ENCODE measurements at places on chromosomes 4 and X.

DNA sequence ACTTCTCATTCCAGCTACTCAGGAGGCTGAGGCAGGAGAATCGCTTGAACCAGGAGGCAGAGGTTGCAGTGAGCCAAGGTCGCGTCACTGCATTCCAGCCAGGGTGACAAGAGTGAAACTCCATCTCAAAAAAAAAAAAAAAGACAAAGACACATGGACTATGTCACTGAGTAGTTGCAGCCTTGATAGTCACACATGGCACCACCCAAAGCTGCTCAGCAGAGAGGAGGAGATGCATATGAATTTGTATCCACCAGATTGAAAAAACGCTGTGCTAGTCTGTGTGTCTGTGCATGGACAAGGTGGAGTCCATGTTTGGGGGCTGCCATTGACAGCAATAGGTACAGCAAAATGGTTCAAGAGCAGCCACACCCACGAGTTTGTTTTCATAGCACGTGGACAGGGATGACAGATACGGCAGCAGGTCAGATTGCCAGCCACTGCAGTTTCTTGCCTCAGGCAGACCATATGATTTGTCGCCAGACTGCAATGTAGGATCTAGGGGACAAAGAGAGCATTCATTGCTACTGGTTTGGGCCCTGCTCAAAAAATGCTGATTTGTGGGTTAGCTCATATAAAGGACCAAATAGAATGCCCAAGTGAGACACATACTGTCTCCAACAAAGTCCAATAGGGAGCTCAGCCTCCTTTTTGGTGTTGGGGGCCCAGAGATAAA is 89.9 kb downstream of the CEP135 start:
- no peak for DNase-seq

GRCh38 chr4:104811727-104812126 is 317.0 kb upstream of the CXXC4 start:
- DNase-seq: no peak

DNA sequence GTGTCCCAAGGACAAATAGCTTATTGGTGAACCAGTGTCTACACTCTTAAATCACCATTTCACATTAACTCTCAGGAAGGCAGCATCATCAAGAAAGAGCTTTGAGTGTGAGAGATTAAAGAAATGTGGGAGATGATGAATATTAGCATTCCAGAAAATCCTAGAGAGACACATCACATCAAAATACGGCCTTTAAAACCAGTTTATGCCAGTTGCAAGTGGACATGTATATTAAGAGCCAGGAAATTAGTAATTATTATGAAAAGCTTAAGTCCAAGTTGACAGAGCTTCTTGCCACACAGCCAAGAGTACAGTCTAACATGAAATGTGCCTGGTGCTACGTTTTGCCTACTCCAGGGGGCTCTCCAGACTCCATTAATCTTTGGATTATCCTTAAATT is 503.0 kb upstream of the BOD1L1 start:
- DNase-seq: no peak

- DNase-seq: no peak
These were observed 40.9 kb downstream of the CPEB2 start for GRCh38 chr4:15043226-15043625.

GRCh38 chr4:183146478-183146877 is 47.4 kb downstream of the WWC2 start:
- DNase-seq: no peak

- DNase-seq: no peak
These were observed 9.5 kb downstream of the OGT start for GRCh38 chrX:71542411-71542810.

GRCh38 chr4:67201334-67201733 is 344.0 kb downstream of the CENPC start:
- DNase-seq: no peak

- DNase-seq: no peak
These were observed 110.9 kb downstream of the SLC39A8 start for GRCh38 chr4:102234243-102234838.

DNA sequence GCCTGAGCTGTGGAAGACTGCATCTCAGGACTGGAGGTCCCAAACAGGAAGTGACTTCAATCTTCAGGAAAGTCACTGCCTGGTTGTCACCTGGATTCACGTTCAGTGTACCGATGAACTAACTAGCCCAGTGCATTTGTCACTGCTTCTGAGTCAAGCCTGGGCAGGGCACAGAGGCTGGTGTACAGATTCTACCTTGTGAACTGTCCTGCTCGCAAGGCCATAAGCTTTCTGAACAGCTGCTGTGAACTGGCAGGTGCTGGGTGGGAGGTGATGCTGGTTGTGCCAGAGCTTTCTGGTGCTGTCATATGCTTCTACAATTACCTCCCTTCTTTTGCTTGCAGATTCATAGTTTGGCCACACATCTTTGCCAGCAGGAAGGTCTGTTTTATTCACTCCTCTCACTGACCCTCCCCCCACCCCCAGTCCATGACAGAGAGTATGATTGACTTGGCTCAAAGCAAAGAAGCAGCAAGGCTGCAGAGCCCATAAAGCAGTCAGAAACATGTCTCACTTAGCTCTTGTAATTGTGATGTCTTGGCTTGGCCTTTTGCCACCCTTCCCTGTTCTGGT is 40.5 kb downstream of the ZCCHC12 start:
- DNase-seq: no peak

DNA sequence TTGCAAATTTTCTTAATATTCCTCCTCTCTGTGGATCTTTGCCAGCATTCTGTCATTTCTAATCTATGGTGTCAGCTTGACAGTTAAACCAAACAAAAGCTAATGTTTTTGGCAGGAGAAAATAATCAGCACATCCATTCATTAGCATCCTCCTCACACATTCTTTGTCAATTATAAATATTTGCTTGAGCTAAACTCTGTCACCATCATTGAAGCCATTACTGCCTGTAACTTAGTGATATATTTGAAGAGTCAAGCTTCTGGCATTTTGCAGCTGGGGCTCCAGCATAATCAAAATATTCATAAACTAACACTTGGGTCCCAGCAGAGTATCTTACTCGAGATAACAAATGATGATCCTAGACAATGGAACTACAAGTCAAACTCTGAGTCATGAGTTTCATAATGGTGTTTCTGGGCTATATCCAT is 126.1 kb downstream of the EIF4E start:
- DNase-seq: no peak

GRCh38 chr4:123495530-123495929 is 98.9 kb downstream of the SPRY1 start:
- no peak for DNase-seq

- no peak for DNase-seq
These were observed 73.3 kb downstream of the CRLF2 start for GRCh38 chrX:1139185-1139500.

Measured in CD4-positive, alpha-beta T cell treated with Interleukin-2 at 100 ng/mL for 4 hours (primary cell).